ENCODE measurements at places on chromosomes 1 and 21. TPM values are rescaled to one million over a fixed set of nuclear protein-coding genes. Genes with fewer than 3 reads are reported as not detected.
A peak's percentile ranks its signal among the peaks of the same experiment; 100 is the strongest.

GRCh38 chr21:44444286-44444931, 10.9 kb upstream of the LRRC3 start:
- DNase-seq = no peak

DNA sequence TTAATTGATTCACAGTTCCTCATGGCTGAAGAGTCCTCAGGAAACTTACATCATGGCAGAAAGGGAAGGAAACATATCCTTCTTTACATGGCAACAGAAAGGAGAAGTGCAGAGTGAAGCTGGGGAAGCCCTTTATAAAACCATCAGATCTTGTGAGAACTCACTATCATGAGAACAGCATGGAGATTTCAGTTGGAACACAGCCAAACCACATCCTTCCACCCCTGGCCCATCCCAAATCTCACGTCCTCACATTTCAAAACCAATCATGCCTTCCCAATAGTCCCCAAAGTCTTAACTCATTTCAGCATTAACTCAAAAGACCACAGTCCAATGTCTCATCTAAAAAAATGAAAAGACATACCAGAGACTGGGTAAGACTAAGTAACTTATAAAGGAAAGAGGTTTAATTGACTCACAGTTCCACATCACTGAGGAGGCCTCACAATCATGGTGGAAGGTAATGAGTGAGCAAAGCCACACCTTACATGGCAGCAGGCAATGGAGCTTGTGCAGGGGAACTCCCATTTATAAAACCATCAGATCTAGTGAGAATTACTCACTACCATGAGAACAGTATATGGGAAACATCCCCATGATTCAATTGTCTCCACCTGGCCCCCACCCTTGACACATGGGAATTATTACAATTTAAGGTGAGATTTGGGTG, 105.2 kb downstream of the MRPL39 start:
- peak; percentile 61 for DNase-seq

PTPRF gene
- total RNA-seq = 21.9 TPM

DNA sequence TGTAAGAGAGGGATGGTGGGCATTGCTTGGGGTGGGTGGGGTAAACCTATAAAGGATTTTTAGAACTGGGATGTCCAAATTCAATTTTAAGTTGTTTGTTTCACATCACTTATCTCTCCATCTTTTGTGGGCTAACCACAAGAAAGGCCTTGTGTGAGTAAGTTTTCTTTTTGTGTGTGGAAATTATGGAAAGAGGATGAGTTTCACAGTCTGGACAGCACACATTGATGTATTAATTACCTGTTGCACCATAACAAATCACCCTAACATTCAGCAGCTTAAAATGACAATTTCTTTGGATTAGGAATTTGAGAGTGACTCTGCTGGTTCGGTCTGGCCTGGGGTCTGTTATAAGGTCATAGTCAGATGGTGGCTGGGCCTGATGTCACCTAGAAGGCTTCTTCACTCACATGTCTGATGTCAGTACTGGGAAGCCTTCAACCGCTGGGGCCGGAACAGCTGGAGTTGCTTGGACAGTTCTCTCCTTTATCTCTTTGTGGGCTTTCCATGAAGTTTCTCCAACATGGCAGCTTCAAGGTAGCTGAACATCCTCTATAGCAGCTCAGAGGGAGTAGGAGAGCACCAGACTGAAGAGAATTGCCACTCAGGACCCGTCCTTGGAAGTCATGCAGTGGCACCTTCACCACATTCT, 2.0 kb upstream of the COL9A2 start:
- no peak for DNase-seq

DNA sequence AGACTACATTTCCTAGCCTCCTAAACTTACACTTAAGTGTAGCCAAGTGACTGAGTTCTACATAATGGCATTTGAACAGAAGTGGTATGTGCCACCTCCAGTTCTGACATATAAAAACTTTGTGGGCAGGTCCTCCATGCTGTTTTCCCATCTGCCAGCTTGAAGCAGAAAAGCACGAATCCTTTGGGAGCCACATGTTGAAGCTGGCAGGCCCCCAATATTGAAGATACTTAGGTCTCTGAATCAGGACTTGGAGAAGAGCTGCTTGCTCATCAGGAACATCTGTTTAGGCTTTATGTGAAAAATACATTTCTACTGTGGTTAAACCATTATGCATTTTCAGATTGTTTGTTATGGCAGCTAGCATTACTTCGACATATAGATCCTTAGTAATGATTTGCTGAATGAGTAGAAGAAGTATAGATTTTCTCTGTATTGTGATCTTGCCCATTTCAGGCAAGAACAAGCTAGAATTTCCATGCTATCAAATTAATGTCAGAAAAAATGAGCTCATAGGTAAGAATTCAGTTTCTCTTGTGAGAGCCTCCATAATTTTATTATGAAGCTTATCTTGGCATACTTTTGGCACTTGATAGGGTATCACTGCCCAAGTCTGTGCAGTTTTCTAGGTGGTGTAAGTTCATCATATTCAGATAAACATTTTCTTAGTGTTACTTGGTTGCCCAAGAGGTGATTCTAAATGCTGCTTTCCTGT, 68.4 kb downstream of the GDAP2 start:
- no peak for DNase-seq

GRCh38 chr1:156767879-156768604, 707 bp downstream of the PRCC start:
- DNase-seq = peak; percentile 69

- no peak for DNase-seq
Measured at GRCh38 chr1:37458551-37458950, 15.8 kb upstream of the ZC3H12A start.

ENAH gene
- total RNA-seq = 0.09 TPM

FCGR3B gene
- not detected for total RNA-seq

RHD gene
- not detected for total RNA-seq

DDR2 gene
- 0.31 TPM for total RNA-seq

DNA sequence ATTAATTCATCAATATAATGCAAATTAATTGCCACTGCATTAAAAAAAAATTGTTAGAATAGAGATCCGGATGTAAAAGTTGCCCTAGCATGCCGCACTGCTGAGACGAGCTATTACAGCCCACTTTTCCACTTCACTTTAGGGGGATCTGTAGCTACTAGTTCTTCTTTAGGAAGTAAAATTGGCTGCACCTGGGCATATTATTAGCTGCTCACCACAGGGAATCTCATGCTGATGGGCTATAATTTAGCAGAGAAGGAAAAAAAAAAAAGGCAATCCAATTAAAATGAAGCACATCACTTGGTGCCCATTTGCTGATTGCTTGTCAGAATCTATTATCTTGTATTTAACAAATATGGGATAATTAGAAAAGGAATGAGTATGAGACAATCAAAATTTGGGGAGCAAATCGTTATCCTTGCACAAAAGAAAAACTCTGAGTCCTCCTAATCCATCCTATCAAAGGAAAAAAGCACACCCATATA, 233.4 kb downstream of the DSCAM start:
- no peak for DNase-seq

DNA sequence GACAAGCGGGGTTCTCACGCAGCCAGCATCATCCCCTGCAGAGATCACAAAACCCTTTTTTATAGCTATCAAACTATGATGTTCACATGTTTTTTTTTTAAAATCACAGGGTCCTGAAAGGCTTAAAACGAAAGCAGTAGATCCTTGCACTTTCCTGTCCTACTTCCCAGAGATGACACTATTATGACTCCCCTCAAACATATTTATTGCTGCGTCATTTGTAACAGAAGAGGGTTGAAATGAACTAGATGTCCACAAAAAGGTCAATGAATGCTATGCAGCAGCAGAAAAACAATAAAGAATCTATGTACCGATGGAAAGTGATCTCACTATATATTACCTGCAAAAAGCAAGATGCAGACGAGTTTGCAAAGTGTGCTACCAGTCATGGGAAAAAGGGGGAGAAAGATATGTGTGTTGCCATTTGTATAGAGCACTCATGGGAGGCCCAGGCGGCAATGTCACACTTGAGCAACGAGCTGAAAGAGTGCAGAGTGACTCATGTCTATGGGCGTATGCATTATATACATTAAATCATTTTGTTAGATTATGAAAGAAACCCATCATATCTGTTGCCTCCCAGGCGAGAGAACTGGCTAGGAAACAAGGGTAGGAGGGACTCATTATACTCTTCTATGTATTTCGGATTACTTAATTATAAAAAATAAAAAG, 68.9 kb upstream of the PARP1 start:
- DNase-seq = no peak

DNA sequence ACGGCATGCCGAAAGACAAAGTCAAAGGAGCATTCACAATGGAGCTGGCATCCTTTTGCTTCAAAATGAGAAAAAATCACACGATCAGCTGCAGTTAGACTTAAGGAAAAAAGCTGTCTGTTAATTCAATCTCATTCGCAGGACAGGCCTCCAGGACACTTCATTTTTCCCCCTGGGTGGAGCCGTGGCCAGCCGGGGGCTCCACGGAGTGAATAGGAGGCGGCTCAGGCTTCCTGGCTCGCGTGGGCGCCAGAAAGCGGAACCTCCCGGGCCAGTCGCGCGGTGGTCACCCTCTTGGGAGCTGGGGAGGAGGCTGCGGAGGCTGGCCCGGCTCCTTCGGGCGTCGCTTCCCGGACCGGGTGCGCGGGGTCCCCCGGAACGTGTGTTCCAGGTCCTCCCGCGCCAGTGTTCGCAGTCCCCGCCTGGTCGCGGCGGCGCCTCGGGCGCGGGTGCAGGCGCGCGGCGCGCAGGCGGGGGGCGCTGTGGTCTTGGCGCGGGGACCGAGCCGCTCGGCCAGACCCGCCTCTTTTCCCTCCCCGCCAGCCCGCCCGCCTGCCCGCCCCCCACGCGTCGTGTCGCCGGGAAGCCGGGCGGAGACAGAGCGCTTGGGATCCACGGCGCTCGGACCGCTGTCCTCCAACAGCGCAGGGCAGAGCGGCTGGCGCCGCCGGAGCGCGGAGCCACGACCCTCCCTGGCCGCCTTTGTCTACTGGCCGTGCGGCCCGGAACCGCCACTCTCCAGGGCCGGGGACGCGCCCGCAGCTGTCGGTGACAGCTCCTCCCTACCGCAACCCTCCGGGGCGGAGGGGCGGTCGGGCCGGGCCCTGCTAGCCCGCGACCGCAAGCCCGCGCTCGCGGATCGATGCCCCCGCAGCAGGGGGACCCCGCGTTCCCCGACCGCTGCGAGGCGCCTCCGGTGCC, at the start of gene RHOU:
Gene RHOU, plus strand, starts transcription at position 599 of the 921 bp plus-strand sequence. Its CDS starts 264 bp downstream, at position 863.
- peak; percentile 79 for DNase-seq

PCSK9 gene
- total RNA-seq = not detected

DNA sequence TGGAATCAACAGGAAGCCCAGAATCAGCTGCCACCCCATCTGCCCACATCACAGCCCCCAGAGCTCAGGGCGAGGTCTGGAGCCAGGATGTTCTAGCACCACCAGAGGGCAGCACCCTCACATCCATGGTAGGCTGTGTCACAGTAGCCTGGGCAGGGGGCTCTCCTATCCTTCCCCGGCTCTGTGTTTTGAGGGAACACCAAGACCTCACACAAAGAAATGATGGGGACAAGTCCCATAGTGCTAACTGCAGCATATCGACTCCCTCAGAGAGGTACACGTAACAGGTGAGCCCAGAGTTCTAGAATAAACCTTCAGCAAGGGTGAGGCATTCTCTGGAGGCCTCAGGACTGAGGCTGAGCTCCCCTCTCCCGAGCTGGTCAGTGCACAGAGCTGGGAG, 2.3 kb upstream of the KCNC4 start:
- peak; percentile 70 for DNase-seq

- DNase-seq = no peak
Measured at GRCh38 chr1:21149855-21150432, 26.8 kb downstream of the EIF4G3 start.

- DNase-seq = no peak
Measured at GRCh38 chr1:232445361-232446106, 184.4 kb downstream of the SIPA1L2 start.

DNA sequence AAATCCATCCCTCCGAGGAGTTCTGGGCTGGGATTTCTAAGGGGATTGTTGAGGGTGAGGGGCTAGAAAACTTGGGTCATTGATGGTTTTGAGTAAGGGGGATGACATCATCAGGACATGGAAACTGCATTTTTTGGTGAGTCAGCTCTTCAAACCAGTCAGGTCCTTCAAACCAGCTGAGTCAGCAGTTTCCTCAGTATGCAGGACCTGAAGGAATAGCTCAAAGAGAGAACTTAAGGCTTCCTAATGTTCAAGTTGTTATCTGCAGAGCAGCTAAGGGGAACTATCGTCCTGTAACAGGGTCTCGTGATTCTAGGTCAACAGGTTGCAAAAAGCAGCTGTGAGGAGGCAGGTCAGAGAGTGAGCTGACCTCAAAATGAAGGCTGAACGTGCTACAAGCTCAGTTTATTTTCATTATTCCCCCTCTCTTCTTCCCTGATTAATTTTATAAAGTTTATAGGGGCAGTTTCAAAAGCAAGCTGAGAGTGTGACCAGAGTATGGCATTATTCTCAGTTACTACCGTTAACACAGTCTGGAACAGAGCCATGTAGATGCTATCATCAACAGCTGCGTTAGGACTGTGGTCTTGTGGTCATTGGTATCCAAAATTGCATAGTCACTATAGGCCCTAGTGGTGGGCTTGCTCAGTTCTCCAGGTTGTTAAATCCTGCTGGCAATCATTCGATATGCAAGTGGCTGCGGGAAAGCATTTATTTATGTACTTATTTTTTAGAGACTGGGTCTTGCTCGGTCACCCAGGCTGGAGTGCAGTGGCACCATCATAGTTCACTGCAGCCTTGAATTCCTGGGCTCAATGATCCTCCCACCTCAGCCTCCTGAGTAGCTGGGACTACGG, 10.7 kb upstream of the SDC3 start:
- DNase-seq = no peak

OR10Z1 gene
- total RNA-seq = not detected

DNA sequence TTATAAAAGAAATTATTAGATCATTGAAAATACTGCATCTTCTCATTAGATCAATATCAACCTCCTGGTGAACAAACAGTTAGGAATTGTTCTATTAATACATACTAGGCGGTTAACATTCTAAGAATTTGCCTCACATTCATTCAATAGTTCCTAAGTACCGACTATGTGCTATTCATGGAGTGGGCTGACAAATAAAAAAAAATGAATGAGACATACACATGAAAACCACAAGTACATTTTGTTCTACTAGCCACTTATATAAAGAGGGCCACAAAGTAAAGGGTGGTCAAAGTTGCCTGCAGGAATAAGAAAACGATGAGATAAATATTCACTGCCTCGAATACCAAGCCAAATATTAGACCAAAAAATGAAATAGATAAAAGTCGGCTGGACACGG, 294.4 kb downstream of the SDCCAG8 start:
- no peak for DNase-seq

DNA sequence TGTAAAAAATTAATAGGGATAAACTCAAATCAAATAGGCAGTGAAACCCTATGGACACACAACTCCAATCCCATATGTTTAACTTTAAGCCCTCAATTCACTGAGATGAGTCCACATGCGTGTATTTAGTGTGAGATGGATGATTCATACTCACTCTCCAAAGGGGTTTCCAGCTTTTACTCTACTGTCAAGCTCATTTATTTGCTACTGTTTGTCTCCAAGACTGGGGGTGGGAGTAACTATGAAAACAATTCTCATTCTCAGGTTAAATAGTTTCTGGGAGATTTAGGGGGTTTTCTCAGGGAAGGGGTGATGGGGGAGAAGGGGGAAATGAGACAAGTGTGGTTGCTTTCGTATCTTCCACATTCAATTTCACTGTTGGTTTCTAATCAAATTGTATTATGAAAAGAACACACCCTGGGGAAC, 2.7 kb downstream of the RAB29 start:
- no peak for DNase-seq

GRCh38 chr1:67158401-67158800, 7.9 kb upstream of the IL23R start:
- DNase-seq = no peak

- DNase-seq = no peak
Measured at GRCh38 chr1:83555871-83556270, 443.1 kb downstream of the TTLL7 start.

- no peak for DNase-seq
Measured at GRCh38 chr1:10228528-10228927, 18.2 kb downstream of the KIF1B start.

All from activated naive CD4-positive, alpha-beta T cell treated with anti-CD3 and anti-CD28 coated beads, Interleukin-2, amount 50 U/mL, for 72 hours (primary cell).